ENCODE measurements at places on chromosomes 5 and 9. TPM values are rescaled to one million over a fixed set of nuclear protein-coding genes. Genes with fewer than 3 reads are reported as not detected.

The SEMA5A gene
- total RNA-seq: 4.4 TPM

GRCh38 chr5:64688391-64688790, 1.9 kb upstream of the SHISAL2B start:
- DNase-seq: no peak

- no peak for DNase-seq
Measured at GRCh38 chr5:134724872-134725271, 13.5 kb upstream of the CAMLG start.

- DNase-seq: no peak
Measured at GRCh38 chr9:8872802-8873201, 1073.2 kb upstream of the DMAC1 start.

GRCh38 chr5:138954257-138955012, 79.3 kb upstream of the LRRTM2 start:
- no peak for DNase-seq

DNA sequence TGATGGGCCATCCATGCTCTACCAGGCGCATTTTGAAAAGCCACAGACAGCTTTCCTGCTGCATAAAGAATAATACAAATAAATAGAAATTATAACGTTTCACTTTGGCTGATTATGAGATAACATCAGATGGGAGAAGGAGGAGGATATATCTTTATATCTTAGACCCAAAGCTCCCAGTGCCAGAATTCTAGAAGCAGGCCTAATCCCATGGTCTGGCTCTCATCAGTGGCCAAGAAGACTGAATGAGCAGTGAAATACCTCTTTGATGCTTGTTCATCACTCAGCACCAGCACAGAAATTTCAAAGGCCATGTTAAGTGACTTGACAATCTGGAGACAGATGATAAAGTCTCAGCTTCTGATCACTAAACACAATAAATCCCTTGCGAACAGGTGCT, 107.6 kb downstream of the PPP2R2B start:
- no peak for DNase-seq

GRCh38 chr5:120942596-120943350, 478.7 kb downstream of the PRR16 start:
- no peak for DNase-seq

DNA sequence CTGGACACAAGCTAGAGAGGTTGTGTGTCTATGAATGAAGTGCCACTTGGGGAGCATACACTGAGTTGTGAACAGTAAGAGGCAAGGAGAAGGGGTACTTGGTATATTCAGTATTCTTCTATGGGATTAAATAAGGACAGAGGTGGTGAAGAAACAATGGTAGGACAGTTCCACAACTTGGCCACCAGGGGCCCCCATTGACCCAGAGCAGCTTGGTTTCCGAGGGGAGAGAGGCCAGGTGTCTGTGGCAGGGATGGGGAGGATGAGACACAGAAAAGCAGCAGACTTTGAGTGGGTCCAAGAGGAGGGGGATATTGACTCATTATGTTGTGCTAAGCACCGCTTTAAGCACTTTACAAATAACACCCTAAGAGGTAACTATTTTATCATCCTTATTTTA, 220.6 kb downstream of the MELK start:
- DNase-seq: no peak

All from PC-3 (cell line).